ENCODE measurements at places on chromosomes 11 and 22. TPM values are rescaled to one million over a fixed set of nuclear protein-coding genes. Genes with fewer than 3 reads are reported as not detected.

- no peak overlapping the region for H3K27ac ChIP-seq
- no peaks in the 10 kb centered on the region for H3K4me1 ChIP-seq
- no peaks in the 10 kb centered on the region for H3K36me3 ChIP-seq
- no peak for DNase-seq
- H3K4me3 ChIP-seq = no peak overlapping the region
Measured at GRCh38 chr11:89489930-89490329, 1.2 kb downstream of the NOX4 start.

DNA sequence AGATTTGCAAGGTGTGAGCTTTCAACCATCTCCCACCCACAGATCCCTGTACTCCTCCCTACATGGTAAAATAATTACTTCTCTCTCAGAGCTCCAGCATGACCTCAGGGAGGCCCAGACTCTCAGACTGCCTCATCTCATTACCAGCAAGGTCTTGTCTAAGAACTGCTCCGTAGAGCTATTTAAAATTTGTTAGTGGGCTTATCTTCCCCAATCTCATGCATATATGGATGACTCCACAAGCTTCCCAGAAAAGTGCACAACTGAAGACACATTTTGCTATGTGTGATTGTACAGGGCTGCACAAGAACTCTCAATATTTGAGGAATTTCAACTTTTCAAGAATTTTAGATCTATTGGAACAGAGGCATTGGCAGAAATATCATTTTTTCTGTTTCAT, 230.3 kb downstream of the CSNK2A3 start:
- H3K27ac ChIP-seq = no peak overlapping the region
- H3K4me3 ChIP-seq = no peak overlapping the region
- no peaks in the 10 kb centered on the region for H3K27me3 ChIP-seq
- H3K36me3 ChIP-seq = no peaks in the 10 kb centered on the region
- H3K4me1 ChIP-seq = no peaks in the 10 kb centered on the region
- no peak for DNase-seq

DNA sequence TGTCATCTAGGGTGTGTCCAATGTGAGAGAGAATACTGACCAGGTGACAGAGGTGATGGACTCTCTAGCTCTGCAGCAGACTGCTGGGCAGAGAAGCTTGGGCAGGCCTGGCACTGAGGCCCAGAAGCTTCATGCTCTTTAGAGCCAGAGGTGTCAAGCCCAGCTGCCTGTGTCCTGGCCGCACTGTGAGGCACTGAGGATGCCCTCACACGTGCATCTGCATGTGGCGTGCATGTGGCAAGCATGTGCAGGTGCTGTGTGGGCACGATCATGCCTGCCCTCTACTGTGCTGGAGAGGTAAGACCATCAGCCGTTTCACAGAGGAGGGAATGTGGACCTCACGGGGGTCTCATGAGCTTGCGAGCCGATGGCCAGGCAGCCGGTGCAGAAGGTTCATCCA, 15.8 kb upstream of the TXNRD2 start:
- H3K4me1 ChIP-seq = peaks cover 4% of the 10 kb centered on the region
- H3K27me3 ChIP-seq = no peaks in the 10 kb centered on the region
- DNase-seq = no peak

DNA sequence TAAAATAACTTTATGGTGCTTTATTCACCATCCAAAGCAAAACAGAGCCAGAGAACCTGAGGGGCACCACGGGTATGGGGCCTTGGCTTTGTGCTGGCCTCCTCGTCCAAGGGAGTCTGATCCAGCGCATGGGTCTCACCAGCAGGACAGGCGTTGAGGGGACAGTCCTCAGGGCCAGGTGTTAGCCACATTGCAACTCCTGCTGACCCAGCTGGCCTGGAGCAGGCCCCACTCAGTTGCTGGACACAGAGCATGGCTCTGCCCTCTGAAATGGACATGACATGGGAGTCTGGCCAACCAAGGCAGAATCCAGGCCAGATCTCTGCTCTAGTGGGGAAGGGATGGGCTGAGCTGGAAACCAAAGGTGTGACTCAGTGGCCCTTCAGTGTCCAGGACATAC, 116.2 kb downstream of the RRAS2 start:
- H3K27ac ChIP-seq = no peak overlapping the region
- no peak for DNase-seq
- H3K4me1 ChIP-seq = no peaks in the 10 kb centered on the region
- H3K27me3 ChIP-seq = no peaks in the 10 kb centered on the region
- H3K36me3 ChIP-seq = no peaks in the 10 kb centered on the region
- no peak overlapping the region for H3K4me3 ChIP-seq

DNA sequence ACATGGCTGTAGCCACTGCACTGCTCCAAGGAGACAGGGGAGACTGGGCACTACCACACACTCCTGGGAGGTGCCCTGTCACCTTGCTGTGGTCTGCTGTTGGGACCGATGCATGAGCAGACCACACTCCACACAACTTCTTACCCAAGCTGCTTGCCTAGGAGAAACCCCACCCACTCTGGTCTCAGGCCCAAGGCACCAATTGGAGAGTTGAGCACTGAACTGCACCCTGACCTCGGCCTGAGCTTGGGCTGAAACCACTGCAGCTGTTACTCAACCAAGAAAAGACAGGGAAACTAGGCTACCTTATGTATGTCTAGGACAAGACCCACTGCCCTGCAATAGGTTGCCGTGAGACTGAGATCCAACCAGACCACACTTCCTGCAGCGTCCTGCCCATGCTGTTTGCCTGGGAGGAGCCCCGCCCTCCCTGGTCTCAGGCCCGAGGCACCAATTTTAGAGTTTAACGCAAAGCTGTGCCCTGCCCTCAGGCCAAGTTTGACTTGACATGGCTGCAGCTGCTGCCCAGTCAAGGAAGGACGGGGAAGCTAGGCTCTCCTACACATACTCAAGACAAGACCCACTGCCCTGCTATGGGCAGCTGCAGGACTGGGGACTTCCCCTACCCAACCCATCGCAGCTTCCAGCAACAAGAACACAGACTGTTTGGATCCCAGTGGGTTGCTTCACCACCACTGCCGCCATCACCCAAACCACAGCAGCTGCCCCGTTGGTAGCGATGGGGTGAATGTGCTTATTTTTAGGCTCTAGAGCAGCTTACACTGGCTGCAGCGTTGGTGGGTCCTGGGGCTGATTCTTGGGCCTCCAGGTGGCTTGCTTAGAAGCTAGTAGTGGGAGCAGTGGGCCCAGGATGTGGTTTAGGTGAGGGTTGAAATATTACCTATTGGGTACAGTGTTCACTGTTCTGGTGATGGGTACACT, 66.8 kb downstream of the BRD1 start:
- no peak overlapping the region for H3K27ac ChIP-seq
- H3K36me3 ChIP-seq = no peaks in the 10 kb centered on the region
- H3K27me3 ChIP-seq = no peaks in the 10 kb centered on the region
- H3K4me3 ChIP-seq = no peak overlapping the region

DNA sequence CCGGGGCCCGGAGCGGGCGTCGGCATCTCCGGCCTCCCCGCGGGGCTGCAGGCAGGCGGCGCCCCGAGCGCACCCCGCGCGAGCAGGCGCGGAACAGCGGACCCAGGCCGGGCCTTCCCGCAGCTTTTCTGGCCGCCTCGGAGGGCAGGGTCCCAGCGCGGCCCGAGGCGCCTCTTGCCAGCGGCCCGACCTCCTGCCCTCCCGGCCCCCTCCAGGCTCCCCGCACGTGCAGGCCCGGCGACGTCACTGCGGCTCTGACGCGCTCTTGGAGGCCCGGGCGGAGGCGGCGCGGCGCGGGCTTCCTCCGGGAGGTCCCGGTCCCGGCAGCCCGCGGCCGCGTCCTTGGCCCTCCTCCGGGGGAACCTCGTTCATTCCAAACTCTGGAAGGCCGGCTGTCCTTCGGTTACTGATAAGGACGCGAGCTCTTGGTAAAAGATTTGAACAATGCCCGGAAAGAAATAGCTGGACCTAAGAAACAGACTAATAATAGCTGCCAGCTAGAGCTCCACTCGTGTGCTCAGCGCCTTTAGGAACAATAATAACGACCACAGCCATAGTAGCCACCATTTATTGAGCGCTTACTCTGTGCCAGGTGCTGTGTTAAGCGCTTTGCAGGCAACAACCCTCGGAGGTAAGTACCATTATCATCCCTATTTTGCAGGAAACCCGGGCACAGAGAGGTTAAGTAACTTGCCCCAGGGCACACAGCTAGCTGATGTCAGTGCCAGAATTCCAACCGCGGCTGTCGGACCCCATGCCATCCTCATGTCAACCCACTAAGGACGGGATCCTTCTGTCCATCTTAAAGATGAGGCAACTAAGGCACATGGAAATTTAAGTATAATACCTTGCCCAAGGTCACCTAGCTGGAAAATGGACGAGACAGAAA, 39.1 kb upstream of the CREB3L1 start:
- no peak overlapping the region for H3K27ac ChIP-seq
- H3K27me3 ChIP-seq = peaks cover 26% of the 10 kb centered on the region
- H3K4me1 ChIP-seq = peaks cover 30% of the 10 kb centered on the region
- peak; percentile 25 for DNase-seq
- no peaks in the 10 kb centered on the region for H3K36me3 ChIP-seq

- no peak for DNase-seq
- no peaks in the 10 kb centered on the region for H3K36me3 ChIP-seq
- no peaks in the 10 kb centered on the region for H3K4me1 ChIP-seq
- H3K27ac ChIP-seq = no peak overlapping the region
- no peak overlapping the region for H3K4me3 ChIP-seq
Measured at GRCh38 chr11:84103096-84103495, 816.9 kb upstream of the CCDC90B start.

DNA sequence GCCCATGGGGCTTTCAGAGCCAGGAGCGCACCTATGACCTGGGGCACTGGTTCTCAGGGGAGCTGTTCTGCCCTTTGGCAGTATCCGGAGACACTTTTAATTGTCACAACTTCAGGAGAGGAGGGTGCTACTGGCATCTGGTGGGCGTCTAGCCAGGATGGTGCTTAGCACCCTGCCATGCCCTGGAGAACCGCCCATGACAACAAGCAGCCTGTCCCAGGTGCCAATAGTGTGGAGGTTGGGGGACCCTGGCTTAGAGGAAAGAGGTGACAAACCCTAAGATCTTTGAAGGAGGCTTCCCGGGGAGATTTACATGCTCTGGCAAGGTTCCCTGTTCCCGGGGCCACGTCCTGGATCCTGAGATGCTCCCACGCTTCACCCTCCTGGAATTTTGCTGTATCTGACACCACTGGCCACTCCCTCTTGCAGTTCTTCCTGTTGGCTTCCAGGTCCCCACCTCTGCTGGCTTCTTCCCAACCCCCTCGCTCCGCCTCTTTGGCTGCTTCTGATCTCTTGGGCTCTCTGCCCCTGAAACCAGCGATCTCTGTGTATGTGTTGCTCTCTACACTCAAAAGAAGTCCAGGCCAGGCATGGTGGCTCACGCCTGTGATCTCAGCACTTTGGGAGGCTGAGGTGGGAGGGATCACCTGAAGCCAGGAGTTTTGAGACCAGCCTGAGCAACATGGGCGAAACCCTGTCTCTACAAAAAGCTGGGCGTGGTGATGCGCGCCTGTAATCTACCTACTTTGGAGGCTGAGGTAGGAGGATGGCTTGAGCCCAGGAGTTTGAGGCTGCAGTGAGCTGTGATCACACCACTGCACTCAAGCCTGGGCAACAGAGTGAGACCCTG, 31.1 kb downstream of the FADS3 start:
- DNase-seq = no peak
- peaks cover 1% of the 10 kb centered on the region for H3K27me3 ChIP-seq
- H3K27ac ChIP-seq = no peak overlapping the region
- no peak overlapping the region for H3K4me3 ChIP-seq
- H3K4me1 ChIP-seq = no peaks in the 10 kb centered on the region

DNA sequence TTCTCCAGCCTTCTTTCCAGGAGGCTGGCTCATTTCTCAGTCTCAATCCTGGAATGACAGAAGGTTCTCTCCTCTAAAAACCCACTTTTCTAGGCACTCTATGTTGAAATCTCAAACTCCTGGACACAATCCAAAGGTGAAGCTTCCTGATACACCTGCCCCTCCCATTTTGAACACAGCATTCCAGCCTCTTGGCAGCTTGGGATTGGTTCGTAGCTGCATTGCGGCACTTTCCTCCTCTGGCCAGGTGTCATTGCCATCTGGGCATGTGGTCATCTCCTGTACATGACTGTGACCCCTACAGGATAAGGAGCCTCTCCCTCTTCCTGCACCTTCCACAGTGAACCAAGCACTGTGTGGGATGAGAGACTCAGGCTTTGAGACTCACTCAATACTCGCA, 230.2 kb upstream of the B3GAT1 start:
- no peaks in the 10 kb centered on the region for H3K36me3 ChIP-seq
- no peak overlapping the region for H3K27ac ChIP-seq
- no peak overlapping the region for H3K4me3 ChIP-seq
- peaks cover 40% of the 10 kb centered on the region for H3K27me3 ChIP-seq
- no peaks in the 10 kb centered on the region for H3K4me1 ChIP-seq

The MTMR3 gene
- total RNA-seq = 60.9 TPM

Measured in T-cell (primary cell).